NCI-H1436 (cell line): ENCODE measurements at places on chromosomes 4 and X.

GRCh38 chr4:186981161-186981560, 257.5 kb upstream of the FAT1 start:
- no peak for DNase-seq

- DNase-seq: no peak
Measured at GRCh38 chr4:87032884-87033533, 98.2 kb downstream of the AFF1 start.

- DNase-seq: peak; percentile 69
Measured at GRCh38 chrX:40105835-40106675, 8.3 kb upstream of the BCOR start.

GRCh38 chr4:139814323-139815015, 148.8 kb downstream of the MGST2 start:
- DNase-seq: peak; percentile 45

DNA sequence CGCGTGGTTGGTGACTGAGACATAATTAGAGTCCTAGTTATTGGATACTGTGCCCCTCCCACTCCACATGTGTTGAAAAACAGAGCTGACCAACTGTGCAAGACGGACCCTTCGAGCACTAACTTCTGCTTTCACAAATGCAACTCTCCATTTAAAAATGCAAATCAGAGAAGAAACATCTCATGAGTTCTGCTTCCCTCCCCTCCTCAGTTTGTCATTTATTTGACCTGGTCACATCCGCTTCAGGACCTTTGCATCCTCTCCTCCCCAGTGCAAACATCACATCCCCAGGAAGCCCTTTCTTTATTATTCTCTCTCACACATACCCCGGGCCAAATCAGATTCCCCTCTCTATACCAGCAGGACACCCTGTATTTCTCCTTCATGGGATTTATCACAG, 38.1 kb upstream of the NOCT start:
- DNase-seq: no peak

GRCh38 chr4:1471443-1472147, 65.4 kb upstream of the NKX1-1 start:
- DNase-seq: no peak

GRCh38 chr4:72295966-72296557, 264.3 kb downstream of the NPFFR2 start:
- no peak for DNase-seq

- no peak for DNase-seq
Measured at GRCh38 chr4:181611033-181611711, 632.0 kb upstream of the TENM3 start.

GRCh38 chr4:106132045-106132444, 184.0 kb downstream of the TBCK start:
- DNase-seq: no peak

DNA sequence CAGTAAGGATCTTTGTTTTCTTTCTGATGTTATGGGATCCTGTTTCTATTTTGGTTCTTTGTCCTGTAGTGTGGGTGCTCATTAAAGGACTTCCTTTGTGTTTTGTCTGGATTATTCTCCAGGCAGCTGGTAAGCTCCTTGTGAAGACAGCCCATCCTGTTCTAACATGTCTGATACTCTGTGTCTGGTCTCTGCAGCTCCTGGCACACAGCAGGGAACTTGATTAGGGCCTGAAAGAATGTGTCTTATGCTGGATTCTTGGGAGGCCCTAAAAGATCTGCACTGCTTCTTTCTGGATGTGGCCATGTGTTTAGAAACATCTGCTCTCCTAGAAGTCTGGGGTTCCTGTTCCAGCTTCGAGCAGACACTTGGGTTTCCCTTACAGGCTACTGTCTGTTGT, 38.1 kb upstream of the ATXN3L start:
- DNase-seq: no peak

DNA sequence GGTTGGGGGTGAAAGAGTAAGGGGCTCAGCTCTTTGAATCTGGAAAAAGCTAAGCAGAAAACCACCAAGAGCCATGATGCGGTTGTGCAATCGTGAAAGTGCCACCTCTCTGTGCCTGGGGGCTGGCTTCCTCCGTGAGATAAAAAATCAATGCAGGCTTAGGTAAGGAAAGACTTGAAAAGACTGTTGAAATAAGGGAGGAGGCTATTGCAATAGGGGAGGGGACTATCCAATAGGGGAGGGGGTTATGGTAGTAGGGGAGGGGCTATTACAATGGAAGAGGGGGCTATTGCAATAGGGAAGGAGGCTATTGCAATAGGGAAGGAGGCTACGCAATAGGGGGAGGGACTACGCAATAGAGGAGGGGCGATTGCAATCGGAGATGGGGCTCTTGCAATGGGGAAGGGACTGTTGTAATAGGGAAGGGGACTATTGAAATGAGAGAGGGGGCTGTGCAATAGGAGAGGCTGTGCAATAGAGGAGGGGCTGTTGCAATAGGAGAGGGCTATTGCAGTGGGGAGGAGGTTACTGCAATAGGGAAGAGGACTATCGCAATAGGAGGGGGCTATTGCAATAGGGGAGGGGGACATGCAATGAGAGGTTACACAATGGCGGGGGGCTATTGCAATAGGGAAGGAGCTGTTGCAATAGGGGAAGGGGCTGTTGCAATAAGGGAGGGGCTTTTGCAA, 162.3 kb upstream of the PSAPL1 start:
- DNase-seq: no peak

DNA sequence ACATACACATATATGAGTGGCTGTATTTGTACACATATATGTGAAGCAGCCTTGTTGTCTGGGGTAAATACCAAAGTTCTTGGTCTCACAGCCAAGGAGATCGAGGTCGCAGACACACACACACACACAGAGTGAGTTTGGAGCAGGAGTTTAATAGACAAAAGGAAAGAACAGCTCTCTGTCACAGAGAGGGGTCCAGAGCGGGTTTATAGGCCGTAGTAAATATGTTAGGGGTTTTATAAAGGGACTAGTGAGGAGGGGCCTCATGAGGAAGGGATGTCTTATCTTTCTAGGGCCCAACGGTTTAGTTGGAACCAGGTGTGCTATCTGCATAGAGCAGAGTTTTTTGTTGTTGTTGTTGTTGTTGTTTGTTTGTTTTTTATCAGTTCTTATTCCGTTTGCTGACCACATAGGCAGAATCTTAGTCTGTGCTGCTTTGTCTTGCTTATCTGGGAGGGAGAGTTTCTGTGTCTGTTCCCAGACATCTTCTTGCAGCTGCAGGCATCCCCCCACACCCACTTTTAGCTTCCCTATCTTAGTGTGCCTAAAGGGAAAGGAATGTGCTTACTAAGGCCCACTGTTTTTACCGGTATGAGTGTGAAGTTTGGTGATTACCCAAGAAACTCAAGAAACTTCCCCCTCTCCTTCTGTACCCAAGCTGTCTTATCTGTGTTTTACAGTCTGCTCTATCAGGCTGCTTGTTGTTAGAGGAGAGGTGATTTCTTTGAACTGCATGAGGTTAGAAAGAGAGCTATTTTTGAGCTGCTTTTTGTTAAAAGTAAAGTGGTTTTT, 91.9 kb downstream of the TENT5D start:
- no peak for DNase-seq

DNA sequence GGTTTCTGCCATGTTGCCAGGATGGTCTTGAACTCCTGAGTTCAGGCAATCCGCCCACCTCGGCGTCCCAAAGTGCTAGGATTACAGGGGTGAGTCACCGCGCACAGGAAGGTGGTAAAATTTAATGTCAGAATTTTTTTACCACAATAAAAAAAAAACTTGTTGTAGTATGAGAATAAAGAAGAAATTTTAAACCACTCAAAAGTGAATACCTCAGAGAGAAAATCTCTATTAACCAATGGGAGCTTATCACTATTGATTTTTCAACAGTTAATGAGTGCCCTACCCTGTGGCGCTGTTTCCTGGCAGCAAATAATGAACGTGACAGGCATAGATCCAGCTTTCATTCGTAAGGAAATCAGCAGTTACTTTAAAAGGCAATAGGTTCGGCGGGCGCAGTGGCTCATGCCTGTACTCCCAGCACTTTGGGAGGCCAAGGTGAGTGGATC, 32.7 kb upstream of the SLC25A4 start:
- no peak for DNase-seq

- DNase-seq: no peak
Measured at GRCh38 chr4:110631584-110632505, 9.0 kb upstream of the PITX2 start.

DNA sequence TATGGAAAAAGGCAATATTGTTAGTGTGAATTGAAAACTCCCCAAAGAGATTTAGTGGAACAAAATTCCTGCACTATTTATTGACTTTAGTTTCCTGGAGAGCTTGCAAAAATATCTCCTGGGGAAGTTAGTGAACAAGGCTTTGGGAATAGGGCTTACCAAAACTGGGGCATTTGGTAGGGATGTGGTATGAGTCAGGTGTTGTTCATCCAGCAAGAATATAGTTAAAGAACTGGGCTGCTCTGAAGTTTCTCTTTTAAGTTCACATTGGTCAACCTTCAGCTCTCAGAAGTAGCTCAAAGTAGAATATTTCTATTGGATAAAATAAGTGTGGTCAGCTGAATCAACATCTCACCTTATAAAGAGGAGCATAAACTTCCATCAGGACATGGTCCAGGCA, 185.0 kb downstream of the CPE start:
- no peak for DNase-seq

GRCh38 chrX:55119271-55119670, 30.5 kb downstream of the PAGE2 start:
- DNase-seq: no peak

GRCh38 chrX:9865804-9866472, 79.7 kb downstream of the SHROOM2 start:
- no peak for DNase-seq

DNA sequence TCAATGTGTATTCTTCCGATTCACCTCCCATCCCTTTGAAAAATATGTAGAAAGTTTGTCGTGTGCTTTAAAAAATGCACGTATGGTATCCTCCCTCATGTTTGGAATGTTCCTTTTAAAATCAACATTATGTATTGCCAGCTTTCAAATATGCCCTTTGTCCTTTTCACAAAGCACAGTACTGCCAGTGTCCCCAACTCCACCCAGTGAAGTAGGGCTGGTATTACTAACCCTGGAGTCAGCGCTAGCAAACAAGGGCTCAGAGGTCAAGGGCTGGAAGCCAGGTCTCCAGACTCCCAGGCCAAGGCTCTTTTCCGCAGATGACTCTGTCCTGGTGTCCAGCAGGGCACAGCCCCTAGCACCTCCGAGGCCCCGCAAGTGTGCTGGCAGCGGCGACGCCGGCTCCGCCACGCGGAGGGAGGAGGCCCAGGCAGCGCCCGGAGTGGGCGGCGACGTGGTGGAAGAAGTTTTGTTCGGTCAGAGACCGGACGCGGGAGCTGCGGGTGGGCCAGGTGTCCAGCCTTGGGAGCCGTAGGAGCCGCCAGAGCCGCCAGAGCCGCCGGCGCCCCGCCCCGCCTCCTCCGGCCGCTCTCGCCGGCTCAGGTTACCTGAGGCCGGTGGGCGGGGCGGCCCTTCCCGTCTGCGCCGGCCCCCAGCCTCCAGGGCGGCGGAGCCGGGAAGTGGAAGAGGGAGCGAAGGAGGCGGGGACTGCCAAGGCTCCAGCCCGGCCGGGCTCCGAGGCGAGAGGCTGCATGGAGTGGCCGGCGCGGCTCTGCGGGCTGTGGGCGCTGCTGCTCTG, at the start of gene IL13RA1:
TSS of gene IL13RA1 (plus strand) at position 720 of the 799 bp plus-strand sequence. CDS start at position 753, 33 bp downstream.
- DNase-seq: peak; percentile 88

GRCh38 chr4:100823993-100824323, 306.1 kb upstream of the EMCN start:
- no peak for DNase-seq

DNA sequence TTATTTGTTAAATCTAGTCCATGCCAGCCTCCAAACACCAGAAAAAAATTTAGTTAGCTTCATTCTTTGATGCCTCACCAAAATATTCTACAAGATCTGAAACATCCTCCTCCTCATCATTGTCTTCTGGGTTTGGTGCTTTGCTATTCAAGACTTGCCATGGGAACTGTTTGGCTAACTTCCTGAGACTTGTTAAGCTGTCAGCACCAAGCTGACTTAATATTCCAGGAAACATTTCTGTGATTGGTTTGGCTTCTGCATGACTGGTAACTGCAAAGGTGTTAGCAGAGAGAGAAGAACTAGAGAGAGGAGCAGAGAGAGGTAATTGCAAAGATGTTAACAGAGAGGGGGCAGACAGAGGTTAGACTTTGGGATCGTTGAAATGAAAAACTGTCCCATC, 101.3 kb downstream of the PALLD start:
- DNase-seq: no peak

DNA sequence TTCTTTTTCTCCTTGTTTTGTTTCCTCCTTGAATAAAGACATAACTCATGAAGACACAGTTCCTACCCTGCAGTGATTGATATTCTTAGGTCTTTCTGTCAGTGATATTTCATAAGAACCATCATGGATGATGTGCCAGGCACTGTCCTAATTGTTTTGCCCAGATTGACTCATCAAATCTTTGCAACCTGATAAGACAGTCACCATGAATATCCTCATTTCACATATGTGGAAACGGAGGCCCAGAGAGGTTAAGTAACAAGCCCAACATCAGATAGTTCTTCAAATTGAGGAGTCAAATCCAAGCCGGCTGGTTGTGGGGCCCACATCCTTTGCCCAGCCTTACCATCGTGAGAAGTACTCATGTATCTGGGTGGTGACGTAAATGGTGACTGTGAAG, 69.9 kb downstream of the SEL1L3 start:
- DNase-seq: no peak

- no peak for DNase-seq
Measured at GRCh38 chr4:173943547-173943946, 339.9 kb downstream of the FBXO8 start.

DNA sequence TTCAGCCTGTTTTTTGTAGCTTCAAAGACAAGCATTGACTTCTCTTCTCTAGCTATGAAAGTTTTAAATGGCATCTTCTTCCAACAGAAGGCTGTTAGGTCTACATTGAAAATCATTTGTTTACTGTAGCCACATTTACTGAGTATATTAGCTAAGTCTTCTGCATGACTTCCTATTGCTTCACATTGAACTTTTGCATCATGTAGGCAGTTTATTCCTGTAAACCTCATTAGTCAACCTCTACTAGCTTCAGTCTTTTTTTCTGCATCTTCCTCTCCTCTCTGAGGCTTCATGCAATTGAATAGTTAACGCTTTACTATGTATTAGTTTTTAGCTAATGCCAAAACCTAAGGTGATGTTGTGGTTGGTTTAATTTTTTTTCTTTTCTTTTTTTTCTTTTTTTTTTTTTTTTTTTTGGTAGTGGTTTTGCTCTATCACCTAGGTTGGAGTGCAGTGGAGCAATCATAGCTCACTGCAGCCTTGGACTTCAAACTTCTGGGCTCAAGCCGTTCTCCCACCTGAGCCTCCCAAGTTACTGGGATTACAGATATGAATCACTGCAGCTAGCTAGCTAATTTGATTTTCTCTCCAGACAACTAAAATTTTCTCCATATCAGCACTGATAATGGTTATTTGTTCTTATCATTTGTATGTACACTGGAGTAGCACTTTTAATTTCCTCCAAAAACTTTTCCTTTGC, 3.4 kb downstream of the UGT2A3 start:
- DNase-seq: no peak
